ENCODE measurements at places on chromosomes 6 and 20.

GRCh38 chr6:6994796-6995195, 113.0 kb upstream of the RREB1 start:
- DNase-seq: no peak

- DNase-seq: no peak
Measured at GRCh38 chr6:112443179-112444065, 96.3 kb downstream of the RFPL4B start.

GRCh38 chr20:59671661-59672471, 67.5 kb downstream of the PHACTR3 start:
- no peak for DNase-seq

DNA sequence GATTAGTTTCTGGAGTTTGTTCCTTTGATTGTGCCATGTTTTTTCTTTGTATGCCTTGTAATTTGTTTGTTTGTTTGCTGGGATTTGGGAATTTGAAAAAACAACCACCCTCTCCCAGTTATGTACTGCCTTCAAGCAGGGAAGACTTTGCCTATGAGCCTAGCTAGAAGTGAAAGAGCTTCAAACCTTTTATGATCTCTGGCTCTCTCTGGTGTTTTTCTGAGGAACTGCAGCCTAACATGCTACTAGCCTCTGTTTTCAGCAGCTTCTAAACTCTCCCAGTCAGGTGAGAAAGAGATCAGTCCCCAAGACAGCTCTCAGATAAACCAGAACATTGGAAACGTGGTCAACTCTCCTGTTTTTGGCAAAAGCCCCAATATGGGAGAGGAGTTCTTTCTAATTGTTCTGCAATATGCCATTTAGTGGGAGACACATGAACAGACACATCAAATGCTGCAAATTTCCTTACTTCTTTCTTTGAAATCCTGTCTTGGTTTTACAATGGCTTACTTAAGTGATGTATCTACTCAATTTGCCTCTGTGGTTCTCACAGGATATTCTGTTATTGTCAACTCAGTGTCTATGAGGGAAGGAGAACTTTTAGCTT, 58.9 kb upstream of the SERINC1 start:
- peak; percentile 80 for DNase-seq

DNA sequence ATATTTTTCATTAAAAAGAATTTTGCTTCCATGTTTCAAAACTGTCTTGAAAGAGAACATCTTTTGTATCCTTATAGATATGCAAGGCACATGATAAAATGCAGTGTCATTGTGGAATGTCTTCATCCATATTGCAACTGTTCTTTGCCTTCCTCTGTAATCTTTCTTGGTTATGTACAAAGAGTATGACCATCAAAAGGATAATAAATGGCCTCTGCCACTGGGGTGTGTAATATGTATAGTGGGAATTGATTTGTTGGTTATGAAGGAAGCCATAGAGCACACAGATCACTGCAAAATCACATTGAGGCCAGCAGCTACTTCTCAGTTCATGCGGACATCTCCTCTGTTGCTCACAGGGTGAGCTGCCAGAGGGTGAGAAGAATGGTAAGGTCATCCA, 703.5 kb downstream of the TFAP2A start:
- no peak for DNase-seq

DNA sequence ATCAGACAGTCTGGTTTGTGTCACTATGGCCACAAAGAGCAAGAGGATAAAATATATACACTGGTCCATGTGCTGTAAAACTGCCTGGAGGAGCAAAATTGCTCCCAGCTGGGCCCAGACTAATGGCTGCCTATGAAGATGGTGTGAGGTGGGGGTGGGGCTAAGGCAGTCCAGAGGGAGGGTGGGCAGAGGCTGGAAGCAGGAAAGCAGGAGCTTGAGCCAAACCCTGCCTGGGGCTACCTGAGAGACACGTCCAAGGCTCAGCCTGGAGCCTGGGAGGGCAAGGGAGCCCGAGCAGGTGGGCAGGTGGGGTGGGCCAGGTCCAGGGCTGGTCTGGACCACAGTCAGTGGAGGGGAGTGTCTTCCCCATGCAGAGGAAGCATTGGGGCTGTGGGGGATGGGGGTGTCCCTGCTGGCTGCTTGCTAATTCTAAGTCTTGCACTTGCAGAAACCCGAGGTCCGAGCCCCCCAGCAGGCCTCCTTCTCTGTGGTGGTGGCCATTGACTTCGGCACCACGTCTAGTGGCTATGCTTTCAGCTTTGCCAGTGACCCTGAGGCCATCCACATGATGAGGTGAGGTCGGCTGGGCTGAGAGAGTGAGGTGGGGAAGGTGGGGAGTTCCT, 9.5 kb downstream of the HSPA12B start:
- DNase-seq: no peak

- no peak for DNase-seq
Measured at GRCh38 chr6:25886066-25886465, 12.0 kb upstream of the SLC17A3 start.

DNA sequence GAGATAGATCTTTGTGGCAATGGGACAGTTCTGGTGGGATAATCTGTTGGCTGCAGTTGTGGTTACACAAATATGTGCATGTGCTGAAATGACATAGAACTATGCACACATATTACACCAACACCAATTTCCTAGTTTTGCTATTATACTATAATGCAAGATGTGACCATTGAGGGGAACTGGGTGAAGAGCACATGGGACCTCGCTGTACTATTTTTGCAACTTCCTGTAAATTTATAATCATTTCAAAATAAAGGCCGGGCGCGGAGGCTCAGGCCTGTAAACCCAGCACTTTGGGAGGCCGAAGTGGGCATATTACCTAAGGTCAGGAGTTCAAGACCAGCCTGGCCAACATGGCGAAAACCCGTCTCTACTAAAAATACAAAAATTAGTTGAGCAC, 8.7 kb downstream of the ARMC12 start:
- DNase-seq: no peak

GRCh38 chr6:15389765-15390723, 144.2 kb downstream of the JARID2 start:
- DNase-seq: no peak

DNA sequence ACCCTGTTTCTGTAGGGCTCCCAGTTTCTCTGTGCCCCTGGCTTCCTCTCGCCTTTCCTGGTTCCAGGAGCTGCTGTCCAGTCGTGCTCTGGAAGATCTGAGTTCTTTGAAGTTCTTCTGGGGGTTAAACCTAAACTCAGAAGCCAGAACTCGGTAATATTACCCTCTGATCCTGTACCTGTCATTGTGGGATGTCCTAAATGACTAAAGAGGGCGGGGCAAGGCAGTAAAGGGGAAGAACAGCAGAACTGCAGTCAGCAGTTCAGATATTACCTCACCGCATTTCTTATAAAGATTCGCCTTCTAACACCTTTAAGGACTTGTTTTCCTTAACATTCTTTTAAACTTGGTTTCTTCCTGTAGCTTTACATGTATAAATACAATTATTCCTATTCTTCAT, 63.9 kb downstream of the FAM120B start:
- DNase-seq: no peak

DNA sequence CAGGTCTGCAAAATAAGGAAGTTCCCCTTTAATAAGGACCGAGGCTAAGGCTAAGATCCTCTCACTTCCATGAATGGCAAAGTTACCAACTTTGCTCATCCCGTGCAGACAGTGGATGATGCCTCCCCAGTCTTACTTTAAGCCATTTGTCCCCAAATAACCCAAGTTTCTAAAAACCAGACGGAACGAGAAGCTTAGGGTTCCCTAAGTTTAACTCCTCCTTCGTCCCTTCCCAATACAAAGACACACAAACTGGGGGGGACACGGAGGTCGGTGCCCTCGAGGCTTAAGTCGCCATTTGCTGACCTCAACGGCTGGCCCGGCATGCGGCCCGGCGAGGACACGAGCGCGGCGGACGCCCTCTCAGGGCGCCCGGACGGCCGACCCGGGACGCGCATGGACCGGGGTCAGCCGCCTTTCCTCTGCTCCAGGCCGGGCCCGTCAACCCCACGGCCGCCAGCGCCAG, 527 bp downstream of the FBXO30 start:
- DNase-seq: no peak

DNA sequence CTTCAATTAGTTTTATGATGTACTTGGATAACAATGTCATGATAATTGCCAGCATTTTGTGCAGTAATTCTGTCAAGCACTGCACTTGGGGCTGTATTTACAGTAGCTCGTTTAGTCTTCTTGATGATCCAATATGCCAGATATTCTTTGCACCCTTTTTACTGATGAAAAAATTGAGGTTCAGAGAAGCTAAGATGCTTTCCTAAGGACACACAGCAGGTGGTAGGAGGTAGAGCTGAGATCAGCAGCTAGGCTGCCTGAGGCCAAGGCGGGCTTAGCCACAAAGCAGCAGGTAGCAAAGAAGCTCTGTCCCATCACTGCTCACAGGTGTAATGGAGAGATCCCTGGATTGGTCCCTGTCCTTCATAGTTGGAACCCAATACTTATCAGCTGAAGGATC, 33.3 kb downstream of the SUMO4 start:
- DNase-seq: no peak

DNA sequence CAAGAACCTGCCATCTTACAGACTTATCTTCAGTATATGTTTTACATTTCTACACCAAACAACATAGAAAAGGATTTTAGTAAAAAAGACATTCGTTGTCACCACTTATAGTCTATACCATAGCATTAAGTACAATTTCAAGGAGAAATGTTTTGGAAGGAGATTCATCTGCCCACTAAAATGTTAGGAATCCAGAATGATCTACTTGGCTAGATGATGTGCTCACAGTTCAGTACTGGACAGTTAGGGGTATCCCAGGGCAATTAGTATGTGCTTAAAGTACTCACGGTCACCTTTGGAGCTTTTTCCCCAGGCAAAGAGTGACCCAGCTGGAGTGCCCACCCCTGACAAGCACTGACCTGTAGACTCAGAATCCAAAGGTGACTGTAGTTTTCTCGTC, 222.9 kb downstream of the SLC24A3 start:
- no peak for DNase-seq

DNA sequence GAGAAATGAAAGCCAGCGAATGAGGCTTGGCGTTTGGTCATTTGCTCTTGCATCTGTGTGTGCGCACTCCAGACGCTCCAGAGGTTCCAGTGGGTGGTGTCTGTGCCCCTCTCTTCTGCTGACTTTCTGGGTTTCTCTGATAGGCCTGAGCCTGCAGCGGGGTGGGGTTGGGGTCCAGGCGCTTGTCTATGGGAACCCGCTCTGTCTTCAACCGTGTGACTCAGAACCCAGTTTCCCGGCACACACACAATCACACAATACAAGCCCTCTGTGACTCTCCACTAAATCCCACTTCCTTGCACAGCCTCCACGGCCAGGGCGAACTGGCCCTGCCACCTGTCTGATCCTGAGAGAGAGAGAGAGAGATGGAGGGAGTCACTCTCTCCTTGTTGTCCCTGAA, 24.6 kb downstream of the RBM38 start:
- DNase-seq: no peak

Measured in RKO (cell line).